ENCODE measurements at places on chromosomes 12 and 14.

DNA sequence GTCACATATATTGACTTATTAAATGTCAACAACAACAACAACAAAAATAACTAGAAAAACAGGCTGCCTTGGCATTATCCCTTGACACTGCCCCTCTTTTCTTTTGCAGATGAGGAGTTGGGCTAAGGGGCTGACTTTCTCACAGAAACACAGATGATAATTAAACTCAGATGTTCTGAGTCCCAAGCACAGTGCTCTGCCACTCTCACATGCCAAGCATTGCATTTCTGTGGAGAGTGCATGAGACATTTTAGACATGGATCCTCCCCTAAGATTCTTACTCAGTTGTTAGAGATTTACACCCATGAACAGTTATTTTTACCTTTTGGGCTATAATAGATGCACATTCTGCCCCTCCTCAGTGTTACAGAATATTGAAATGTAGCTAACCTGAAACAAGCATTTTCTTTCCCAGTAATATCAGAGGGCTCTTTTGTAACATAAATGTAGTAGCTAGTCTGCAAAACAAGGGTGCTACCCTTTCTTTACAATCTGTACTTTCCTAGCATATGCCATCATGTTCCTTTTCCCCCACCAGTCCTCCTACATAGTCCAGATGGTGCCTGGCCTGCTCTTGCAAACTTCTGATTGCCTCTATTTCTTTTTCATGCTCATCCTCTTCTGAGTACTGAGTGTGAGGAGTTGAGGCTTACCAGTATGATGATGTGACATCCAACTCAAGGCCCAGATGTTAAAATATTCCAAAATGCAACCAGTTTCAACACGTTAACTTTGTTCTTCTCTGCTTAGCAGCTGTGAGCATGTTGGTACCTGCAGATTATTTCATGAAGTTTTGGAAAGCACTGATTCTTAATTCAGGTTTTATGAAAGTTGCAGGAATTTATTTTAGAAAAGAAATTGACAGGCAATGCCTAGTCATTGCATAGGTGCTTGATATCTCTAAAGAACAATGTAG is 125.0 kb upstream of the ATP2B1 start:
- no peak for DNase-seq

- no peak for DNase-seq
These were observed 25.0 kb upstream of the HSPB8 start for GRCh38 chr12:119153477-119154434.

DNA sequence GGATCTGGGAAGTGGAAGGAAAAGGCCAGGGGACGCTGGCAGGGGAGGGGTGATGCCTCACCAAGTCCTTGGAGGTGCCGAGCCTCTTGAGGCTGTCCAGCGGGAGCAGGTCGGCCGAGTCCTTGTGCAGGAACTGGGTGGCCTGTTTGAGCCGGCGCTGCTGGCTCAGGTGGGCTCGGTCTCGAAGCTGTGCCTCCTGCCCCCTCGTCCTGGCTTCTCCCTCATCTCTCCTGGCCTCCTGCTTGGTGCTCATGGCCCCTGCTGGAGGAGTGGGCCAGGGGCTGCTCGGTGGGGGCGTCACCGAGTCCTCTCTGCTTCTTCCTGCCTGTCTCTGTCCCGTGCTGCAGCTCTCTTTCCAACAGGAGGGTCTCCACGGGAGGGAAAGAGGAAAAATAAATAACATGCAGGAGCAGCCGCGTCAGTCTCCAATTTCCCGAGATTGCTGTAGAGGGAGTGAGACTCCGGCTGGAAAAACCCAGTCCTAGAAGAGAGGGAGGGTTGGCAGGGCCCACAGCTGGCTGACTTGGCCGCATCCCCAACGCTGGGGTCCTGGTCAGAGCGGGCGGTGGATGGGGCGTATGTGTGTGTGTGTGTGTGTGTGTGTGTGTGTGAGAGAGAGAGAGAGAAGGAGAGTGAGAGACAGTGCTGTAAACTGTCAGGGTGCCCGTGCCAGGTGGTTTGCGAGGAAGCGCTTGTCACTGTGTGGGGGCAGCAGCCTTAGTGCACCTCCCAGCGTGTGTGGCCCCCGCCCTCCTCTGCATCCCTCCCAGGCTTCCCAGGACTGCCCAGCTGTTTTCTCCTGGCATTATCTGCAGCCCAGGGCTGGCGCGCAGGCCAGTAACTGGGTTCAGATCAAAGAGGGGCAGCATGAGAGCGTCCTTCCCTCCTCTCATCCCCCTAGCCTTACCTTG is at the start of gene NRIP2:
TSS of gene NRIP2 (minus strand) at position 455 of the 911 bp plus-strand sequence. CDS start at position 403, 52 bp downstream.
- no peak for DNase-seq

DNA sequence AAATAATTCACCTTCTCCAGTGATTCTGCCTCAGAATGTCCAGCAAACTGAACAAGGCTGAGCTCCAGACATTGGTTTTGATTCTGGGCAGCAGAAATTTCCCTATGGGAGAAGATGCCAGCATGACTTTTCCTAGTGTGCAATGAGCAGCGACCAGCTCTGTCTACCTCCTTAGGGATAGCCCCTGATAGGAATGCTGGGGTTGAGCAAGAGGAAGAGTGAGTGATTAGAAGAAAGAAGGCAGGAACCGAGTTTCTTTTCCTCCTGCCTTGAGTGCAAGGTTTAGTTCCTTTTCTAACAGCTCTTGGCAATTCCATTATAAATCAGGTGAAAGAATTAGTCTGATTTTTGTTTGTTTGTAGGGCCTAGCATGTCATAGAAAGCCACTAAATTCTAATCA is 379.0 kb downstream of the DAD1 start:
- no peak for DNase-seq

DNA sequence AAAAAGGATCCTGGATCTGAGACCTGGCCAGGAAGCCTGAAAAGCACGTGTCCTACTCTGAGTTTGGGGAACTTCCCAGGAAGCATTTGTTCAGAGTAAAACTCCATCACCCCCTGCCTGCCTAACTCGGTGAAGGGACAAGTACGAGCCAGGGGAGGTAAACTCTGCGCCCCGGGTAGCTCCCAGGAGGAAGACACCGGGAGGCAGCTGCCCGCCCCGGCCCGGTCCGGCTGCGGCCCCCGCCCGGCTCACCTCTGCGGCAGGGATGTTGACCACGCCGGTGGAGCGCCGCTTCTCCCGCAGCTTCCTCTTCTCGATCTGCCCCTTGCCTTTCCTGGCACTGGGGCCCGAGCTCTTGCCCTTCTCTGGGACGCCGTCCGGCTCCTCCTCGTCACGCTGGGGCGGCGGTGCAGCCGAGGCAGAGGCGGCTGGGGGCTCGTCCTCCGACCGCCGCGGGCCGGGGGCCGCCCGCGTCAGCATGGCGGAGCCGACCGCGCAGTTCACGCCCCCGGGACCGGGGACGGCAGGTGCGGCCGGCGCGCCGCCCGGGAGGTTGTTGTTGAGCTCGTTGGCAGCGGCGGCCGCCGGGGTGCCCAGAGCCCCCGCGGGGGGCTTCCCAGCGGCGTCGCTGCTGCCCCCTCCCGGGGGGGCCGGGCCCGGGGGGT is 1.2 kb downstream of the PAWR start:
- DNase-seq = peak; percentile 38

DNA sequence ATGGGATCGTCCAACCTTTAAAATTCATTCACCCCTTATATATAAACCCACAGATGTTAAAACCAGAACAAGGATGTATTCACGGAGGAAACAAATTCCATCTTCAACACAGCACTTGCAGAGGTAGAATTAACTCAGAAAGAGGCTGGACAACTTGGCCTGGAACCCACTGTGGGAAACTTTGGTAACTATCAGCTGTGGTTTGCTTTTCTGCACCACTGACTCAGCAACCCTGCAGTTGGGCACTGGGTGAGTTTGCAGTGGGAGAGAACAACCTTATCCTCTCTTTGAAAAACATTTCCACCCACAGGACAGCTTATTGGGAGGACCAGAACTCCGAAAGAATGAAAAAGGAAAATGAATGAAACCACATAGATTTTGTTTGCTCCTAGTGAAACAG is 66.3 kb downstream of the ZNF664 start:
- DNase-seq = no peak

- DNase-seq = no peak
These were observed 394.5 kb downstream of the RERGL start for GRCh38 chr12:17695495-17695894.

DNA sequence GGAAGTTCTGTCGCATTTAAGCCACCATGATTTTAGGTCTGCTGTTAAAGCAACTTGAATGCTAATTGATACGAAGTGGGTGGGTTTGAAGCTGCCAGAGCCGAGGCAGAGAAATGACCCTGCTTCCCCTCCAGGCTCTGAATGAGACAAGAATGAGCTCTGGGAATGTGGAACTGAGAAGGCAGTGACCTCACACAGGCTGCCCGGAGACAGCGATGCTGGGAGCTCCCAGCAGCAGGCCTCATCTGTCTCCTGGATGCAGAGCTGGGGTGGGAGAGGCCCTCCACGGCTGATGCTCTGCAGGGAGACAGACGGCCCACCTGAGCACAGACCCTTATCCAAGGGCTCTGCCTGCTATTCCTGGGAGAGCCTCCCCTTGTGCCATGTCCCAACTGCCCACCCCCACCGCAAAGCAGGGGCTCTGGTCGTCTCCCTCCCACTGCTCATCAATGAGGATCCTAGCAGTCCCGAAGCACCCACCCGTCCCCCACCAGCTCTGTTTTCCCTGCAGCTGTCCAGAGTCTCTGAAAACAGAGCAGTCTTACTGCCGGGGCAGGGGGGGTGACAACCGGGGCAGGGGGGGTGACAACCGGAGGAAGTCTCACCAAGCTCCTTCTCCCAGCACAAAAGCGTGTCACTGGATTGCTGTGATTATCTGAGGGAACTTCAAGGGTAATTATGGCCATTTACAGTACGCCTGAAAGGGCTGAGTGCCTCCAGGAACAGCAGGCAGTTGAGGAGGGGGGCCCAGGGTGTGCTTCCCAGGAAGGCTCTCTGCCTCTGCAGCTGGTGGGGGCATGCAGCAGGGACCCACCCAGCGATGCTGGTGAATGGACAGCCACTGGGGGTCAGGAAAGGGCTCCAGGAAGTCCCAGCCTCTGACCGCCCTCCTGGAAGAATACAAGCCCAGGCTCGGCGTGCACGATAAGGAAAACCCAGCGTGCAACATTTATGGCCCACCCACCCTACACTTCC is 67.8 kb downstream of the CHGA start:
- no peak for DNase-seq

GRCh38 chr12:24631676-24632426 is 317.1 kb downstream of the BCAT1 start:
- DNase-seq = no peak

DNA sequence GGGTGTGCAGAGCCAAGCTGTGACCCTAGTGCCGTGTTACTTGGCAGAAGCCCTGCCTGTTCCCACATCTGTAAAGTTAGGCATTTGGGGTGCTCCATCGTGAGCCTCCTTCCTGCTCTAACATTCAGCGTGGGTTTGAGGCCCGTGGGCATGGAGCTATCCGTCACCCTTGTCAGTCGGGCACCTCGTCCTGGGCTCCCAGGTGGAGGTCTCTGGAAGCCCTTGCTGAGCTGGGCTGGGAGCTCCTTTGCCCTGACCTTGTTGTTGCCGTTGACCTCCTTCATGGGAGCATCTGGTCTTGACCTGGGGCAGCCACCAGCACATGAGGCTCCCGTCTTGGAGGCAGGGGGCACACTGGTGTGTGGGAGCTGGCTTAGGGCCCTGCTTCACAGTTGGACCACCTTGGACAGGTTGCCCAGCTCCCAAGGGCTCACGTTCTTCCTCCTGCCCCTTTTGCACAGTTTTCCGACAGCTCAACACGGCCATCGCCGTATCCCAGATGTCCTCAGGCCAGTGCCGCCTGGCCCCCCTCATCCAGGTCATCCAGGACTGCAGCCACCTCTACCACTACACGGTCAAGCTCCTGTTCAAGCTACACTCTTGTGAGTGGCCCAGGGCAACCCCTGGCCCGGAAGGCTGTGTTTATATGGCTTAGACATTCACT is 18.5 kb downstream of the HIP1R start:
- no peak for DNase-seq

GRCh38 chr12:1778911-1779310 is 41.5 kb upstream of the LRTM2 start:
- no peak for DNase-seq

GRCh38 chr14:90757452-90757851 is 58.8 kb downstream of the TTC7B start:
- DNase-seq = no peak

DNA sequence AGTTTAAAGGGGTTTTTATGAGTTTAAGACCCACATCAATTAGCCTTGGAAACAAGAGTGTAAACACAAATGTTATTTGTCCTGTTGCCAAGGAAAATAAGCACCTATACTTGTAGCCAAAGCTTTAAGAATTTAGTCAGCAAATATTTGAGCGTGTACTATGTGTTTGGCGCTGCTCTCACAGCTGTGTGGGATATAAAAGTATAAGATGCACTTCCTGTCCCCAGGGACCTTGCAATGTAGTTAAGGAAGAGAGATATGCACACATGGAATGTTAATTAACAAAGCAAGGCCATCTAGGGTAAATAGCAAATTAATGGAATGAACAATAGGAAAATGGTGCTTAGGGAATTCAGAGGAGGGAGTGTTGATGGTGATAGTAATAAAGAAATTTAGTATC is 134.9 kb upstream of the SRRM4 start:
- DNase-seq = no peak

- DNase-seq = no peak
These were observed 756 bp downstream of the TULP3 start for GRCh38 chr12:2891240-2892053.

DNA sequence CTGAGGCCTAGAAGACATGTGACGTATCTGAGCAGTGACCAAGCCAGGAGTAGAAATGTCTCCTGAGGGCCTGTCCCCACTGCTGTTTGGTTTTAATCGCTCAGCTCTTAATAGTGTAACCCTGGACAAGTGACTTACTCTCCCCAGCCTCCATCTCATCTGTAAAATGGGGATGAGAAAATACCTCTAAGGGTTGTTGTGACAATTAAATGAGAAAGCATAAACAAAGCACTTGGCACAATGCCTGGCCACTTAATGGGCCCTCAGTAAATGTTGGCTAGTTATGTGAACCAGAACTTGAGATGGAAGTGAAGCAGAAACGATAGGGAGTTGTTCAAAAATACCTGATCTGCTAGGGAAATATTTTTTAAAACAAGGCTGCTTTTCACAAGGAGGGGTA is 58.2 kb downstream of the HMGA2 start:
- no peak for DNase-seq

DNA sequence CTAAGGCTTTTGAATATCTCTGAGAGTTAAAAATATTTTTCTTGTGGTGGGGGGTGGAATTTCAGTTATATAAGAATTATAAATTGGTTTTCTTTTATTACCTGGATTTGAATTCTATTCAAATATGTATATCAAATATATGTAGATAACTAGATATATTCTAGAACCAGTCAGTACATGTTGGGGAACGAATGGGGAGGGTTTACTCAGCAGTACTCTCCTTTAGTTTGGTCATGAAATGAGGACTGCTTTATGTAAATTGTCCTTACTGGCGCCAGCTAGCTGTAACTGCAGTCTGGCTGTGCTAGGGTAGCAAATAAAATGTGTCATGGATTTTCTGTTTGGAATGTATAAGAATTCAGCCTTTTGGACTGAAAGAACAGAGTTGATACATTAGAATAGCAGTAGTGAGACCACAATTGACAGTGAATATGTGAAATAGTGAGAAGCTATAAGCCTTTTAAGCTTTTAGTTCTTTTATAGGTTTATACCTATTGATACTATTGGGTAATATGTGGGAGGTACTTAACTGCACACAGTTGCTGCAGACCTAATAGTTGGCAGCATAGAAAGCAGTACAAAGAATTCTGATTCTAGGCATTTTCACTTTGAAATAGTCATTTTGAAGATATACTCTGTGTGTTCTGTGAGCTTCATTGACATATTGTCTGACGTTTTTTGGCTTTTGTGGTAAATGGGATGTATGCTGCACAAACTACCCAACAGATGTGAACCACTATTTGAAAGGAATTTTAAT is 29.0 kb downstream of the ATF7IP start:
- DNase-seq = peak; percentile 78

GRCh38 chr14:67515386-67516079 is 17.6 kb upstream of the PLEKHH1 start:
- no peak for DNase-seq
